Lung microvascular endothelial cell (primary cell): ENCODE measurements at places on chromosomes 4 and X. TPM values are rescaled to one million over a fixed set of nuclear protein-coding genes. Genes with fewer than 3 reads are reported as not detected.

- DNase-seq: no peak
These were observed 241.2 kb downstream of the EVC2 start for GRCh38 chr4:5467111-5467510.

- DNase-seq: no peak
These were observed 105.3 kb upstream of the CBR4 start for GRCh38 chr4:169115144-169115896.

DNA sequence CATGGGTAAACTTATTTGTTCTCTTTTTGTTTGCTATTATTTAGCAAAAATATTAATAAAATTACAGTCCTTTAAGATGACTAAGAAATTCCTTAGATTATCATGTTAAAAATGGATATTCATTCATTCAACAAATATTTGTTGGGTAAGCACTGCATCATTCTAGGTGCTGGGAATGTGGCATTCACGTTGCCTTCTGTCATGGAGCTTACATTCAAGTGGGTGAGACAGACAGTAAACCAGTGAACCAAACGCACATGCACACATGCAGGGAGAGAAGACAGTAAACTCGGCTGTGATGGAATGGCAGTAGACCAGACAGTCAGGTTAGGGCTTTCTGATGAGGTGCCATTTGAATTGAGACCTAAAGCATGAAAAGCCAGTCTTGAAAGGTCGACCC lies 91.8 kb downstream of the STOX2 start:
- DNase-seq: no peak

DNA sequence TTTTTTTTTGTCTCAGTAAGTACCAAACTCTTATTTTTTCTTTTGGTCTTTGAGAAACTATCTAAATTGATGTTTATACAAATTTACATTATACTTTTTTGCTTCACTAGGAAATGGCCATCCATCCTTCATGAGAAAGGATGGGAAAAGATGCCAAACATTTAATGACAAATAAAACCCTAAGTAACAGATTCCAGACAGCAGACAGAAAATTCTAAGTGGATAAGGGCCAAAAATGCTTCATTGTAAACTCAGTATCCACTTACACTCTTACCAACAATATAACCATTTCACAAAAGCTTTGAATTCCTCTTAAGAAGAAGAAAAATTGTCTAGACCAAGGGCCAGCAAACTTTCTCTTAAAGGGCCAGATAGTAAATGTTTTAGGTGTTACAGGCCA lies 3.5 kb downstream of the GUCY1B1 start:
- no peak for DNase-seq

GRCh38 chrX:154482786-154483185 lies 3.6 kb downstream of the UBL4A start:
- DNase-seq: no peak

DNA sequence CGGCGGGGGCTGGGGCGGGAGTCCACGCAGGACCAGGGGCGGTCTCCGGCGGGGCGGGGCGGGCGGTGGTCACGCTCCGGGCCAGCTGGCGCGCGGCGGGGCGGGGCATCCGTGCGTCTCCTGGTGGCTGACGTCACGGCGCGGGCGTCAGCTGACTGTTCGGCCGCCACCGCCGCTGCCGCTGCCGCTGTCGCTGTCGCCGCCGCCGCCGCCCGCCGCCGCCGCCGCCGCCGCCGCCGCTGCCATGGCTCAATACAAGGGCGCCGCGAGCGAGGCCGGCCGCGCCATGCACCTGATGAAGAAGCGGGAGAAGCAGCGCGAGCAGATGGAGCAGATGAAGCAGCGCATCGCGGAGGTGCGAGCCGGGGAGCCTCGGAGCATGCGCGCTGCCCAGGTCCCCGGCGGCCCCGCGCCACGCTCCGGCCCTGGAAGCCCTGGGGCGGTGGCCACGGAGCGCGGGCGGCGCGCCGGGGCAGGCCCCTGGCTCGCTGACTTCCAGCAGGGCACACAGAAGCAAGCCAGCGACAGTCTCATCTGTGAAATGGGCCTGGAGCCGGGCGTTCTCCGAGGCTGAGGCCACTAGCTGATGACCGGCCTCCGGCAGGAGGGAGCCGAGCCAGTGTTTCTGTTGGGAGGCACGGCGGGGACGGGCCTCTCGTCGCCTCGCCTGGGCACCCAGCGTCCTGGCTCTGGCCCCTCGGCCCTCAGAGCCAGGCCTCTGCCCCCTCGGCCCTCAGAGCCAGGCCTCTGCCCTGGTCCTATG lies at the start of gene FAM50A:
Gene FAM50A (plus strand): TSS at position 150 of the 763 bp plus-strand sequence. CDS start 95 bp downstream, at position 245.
- DNase-seq: peak; percentile 74

GRCh38 chr4:23934915-23935314 lies 45.1 kb upstream of the PPARGC1A start:
- no peak for DNase-seq

DNA sequence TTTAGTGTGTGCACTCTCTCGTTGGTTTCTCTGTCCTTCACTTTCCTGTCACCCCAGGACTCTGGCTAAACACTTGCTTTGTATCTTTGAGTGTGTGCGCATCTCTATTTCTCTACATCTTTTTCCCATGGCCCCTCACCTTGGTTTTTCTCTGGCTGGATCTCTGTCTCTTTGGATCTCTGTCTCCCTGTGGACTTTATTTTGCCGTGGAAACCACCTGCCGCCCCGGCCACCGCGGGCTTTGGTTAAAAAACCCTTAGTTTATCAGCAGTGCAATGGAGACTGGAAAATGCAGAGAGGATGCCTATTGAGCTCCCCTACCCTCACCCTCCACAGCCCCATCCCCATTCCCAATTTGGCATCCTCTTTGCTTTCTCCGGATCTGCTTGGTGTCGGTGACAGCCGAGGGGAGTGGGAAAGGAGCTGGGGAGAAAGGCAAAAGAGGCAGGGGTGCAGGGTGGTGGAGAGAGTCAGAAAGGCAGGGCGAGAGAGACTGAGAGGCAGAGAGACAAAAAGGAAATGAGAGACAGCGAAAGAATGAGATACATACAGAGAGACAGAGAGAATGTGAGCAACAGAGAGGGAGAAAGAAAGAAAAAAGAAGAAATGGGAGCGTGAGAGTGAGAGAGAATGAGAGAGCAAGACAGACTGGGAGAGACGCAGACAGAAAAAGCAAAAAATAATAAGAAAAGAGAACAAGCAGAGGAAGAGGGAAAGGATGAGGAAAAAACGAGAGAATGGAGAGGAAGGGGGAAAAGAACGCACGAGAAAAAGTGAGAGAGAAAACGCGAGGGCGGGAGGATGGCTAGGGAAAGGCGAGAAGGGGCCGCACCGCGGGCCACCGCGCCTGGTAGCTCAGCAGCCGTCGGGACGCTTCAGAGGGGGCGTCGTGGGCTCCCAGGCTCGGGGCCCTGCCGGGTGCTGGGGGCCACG lies 688 bp downstream of the GPR101 start:
- no peak for DNase-seq

DNA sequence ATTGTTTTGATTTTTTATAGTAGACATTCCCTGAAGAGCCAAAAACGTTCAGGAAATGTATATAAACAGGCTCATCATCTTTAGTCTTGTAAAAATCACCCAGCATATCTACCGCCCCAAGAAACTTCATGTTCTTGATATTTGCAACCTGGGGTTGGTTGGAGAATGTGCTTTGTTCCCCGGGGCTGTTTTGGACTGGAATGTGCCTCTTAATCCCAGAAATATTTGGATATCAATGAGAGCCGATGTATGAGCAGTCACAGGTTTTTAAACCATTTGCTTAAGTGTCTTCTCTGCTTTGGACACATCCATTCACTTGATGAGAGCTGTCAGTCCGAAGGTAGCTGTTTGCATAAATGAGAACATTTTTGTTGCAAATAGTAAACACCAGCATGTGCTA lies 449.7 kb downstream of the PCDH7 start:
- DNase-seq: no peak

DNA sequence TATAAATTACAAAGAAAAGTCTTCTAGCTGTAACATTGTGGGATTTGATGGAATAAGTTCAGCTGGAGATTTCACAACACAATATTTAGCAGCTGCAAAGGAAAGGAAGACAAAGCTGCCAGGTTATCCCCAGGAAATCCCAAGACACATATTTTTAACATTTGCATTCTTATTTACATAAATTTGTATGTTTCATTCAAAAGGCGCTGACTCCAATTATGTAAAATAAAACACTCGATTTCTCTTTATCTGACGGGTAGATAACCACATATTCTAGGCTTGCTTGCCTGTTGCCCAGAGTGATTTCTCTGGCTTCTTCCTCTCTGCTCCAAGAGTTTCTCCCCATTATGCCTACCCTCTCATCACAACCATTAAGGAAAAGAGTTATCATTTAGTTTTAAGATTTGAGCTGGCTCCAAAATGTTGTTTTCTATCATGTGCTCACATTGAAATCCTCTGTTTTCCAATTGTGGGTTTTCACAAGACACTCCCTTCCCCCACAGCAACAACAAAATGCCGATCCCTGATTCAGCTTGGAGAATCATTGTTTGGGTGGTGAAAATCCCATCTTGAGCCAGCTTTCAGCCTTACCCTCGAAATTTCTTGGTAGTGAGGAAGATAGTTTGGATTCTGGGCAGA lies 128.2 kb upstream of the RASGEF1B start:
- DNase-seq: no peak

GRCh38 chrX:37745354-37745753 lies 34.5 kb upstream of the CYBB start:
- peak; percentile 65 for DNase-seq

DNA sequence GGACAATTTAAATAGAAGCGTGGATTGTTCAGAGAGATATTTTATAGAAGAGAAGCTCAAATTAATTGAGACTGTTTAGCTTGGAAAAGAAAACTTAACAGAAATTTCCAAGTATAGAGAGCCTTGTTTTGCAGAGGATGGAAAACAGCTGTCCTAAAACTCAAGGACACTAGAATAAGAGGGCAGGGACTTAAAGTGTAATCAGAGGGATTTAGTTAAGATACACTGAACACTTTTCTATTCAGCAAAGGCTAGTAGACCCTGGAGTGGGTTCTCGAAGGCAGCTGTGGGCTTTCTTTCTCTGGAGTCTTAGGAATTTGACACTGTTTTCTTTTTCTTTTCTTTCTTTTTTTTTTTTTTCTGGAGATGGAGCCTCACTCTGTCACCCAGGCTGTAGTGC lies 92.7 kb upstream of the ARX start:
- no peak for DNase-seq

DNA sequence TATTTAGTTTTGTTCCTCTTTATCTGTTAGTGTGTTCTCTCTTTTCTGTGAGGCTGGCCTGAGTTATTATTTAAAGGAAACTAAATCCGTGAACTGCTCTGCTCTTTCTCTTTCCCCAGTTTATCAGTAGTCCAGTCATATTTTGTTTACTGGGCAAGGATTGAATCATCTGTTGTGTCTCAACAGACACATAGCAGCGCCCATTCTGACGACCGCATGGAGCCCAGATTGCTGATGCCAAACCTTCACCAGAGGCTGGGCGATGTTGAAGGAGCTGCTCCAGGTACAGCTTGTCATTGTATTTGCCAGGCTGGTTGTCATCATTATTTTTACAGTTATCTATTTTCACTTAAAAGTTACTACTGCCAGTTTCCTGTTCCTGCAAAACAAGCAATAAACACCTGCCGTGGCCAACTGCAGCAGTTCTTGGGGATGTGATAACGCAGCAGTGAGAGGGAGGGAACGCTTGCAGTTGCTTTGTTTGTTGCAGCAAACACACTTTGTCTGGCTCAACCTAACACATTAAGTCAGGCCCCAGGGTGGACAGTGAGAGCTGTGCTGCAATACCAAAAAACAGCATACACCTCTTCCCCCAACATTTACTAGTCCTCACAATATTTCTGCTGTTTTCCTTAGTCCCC lies 10.1 kb downstream of the REELD1 start:
- DNase-seq: no peak

GRCh38 chr4:138200236-138200590 lies 41.9 kb downstream of the SLC7A11 start:
- no peak for DNase-seq

DNA sequence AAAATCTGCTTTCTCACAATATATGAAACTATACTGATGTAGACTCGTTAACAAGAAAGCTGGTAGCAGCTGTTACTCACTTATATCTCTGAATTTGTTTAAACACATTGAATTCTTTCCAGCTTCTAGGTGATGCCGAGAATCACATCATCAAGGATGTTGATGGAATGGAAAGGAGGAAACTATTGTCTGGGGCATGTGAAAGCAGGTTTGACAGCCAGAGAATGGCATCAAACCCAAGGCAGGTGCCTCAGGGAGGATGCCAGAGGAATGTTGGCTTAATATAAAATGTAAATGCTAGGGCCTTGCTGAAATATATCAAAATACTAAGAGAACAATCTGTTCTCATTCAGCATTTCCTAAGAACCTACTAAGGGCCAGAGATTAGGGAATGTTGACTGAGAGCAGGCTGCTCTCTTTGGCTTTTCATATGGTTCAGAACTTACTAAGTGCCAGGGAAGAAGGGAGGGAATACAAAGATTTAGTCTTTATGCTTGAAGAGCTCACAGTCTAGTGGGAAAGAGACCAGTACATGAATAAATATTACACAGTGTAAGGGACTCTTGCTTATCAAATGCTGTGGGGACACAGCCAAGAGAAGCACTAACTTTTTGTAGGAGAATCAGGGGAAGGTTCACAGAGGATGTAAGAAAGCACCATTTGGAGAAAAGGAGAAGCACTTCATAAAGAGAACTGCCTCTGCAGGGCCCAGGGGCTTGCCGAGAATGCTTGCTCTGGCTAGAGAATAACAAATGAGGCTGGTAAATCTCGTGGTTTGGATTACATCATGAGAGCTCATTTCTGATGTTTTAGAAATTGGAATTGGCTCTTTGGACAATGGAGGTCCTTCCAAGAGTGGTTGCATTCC lies 14.7 kb downstream of the SLIT2 start:
- DNase-seq: no peak

GRCh38 chrX:96721354-96721753 lies 36.7 kb downstream of the DIAPH2 start:
- DNase-seq: no peak

GRCh38 chr4:94766856-94767255 lies 9.1 kb downstream of the BMPR1B start:
- no peak for DNase-seq

GRCh38 chrX:72620550-72621145 lies 48.0 kb upstream of the HDAC8 start:
- peak; percentile 63 for DNase-seq

The ADAD1 gene
- total RNA-seq: not detected in 2 replicates

The MND1 gene
- 0.40 and 2.8 TPM in 2 replicates for total RNA-seq

The NEXMIF gene
- total RNA-seq: under 0.01 TPM in 1 of 2 replicates, not detected in the other

The PHOX2B gene
- total RNA-seq: not detected in 2 replicates

The KLHL2 gene
- total RNA-seq: 24.0 and 27.4 TPM in 2 replicates

The RASGEF1B gene
- under 0.01 TPM in 1 of 2 replicates, not detected in the other for total RNA-seq

The ETDA gene
- not detected in 2 replicates for total RNA-seq

The INTU gene
- total RNA-seq: 1.2 and 1.3 TPM in 2 replicates

The VCX2 gene
- total RNA-seq: not detected in 2 replicates

The CT45A2 gene
- not detected in 2 replicates for total RNA-seq

The SSX5 gene
- not detected in 2 replicates for total RNA-seq

The NRK gene
- total RNA-seq: under 0.01 and 0.20 TPM in 2 replicates

The PDE6B gene
- total RNA-seq: 1.7 and 7.5 TPM in 2 replicates

The FOXR2 gene
- not detected in 2 replicates for total RNA-seq

The RS1 gene
- not detected in 2 replicates for total RNA-seq

The GAGE12H gene
- not detected in 2 replicates for total RNA-seq
